ENCODE measurements at places on chromosomes 1 and 21.

- no peak for DNase-seq
Observed at GRCh38 chr1:222975472-222976122, 160.8 kb downstream of the DISP1 start.

GRCh38 chr1:117366177-117367045, 838 bp upstream of the MAN1A2 start:
- DNase-seq: peak; percentile 80

DNA sequence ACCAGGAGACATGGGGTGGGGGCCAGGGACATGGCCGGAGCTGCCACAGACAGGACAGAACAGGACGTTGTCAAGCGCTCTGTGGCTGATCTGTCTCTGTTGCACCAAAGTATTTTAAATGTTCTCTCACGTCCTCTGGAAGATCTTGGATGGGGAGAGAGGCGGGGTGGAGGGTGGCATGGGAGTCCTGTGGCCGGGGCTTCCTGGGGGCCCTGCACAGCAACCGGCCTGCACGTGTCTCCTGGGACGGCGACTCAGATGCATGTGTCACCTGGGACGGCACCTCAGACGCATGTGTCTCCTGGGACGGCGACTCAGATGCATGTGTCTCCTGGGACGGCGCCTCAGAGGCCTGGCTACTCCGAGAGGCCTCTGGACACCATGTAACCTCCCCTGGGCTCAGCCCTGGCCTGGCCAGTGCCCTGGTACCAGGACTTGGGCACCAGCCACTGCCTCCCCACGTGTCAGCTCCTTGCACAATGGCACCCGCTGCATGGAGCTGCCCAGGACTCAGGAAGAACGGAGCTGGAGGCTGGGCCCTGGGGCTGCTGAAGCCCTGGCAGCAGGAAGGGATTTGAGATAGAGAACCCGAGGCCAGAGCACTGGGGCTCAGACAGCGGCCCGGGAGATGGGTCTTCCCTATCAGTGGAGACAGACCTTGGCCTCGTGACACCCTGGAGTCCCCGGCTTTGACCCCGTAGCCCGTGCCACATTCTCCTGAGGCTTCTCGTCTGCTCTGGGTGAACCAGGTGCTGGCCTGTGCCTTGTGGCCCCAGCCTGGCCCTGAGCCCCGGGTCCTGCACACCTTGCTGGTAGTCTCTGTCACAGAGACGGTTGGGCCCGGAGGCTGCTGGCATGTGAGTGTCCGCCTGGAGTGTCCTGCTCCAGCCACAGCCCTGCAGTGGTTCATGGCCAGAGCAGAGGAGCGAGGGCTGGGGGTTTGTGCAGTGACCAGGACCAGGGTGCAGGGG, 14.7 kb upstream of the SLC19A1 start:
- no peak for DNase-seq

- no peak for DNase-seq
Observed at GRCh38 chr1:26828411-26828991, 2.0 kb downstream of the ZDHHC18 start.

All from HuH-7.5 (cell line).